ENCODE measurements at places on chromosomes 11 and 22.

- no peak for DNase-seq
Observed at GRCh38 chr22:36162127-36163034, 1.8 kb upstream of the APOL3 start.

- DNase-seq: no peak
Observed at GRCh38 chr11:73944085-73944484, 6.7 kb upstream of the DNAJB13 start.

GRCh38 chr11:33887886-33888285 lies 4.0 kb downstream of the LMO2 start:
- no peak for DNase-seq

GRCh38 chr11:133692126-133692934 lies 153.0 kb downstream of the SPATA19 start:
- DNase-seq: no peak
